ENCODE measurements at places on chromosomes 1 and 21.

- no peak for DNase-seq
These were observed 1075.0 kb downstream of the TTLL7 start for GRCh38 chr1:82923931-82924330.

DNA sequence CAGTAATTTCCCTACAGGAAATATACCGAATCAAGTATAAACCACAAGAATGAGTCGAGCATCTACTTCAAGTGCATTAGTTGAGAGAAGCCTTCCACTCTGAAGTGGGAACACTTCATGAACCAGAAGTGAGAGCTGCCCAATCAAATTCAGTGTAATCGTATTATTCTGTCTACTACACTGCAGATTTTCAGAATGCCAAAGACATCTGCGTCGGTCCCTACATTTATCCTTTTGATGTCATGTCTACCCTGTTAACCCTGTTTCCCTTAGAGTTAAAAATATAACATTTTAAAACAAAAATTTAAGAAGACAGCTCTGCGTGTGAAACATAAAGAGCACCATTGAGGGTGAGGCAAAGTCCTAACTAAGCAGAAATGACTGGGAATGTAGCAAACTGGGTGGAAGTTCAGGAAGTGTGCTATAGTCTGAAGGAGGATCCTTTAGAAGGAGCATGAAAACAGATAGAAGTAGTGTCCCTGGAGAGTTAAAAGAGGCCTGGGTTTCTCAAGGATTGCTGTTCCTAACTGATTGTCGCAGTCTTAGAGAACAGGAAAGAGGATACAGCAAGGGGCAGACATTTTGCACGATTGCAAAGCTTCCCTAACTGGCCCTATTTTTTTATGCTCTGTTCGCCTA lies 291.2 kb downstream of the PTPRC start:
- DNase-seq, result no peak

GRCh38 chr1:99327357-99327756 lies 63.1 kb downstream of the PLPPR4 start:
- no peak for DNase-seq

DNA sequence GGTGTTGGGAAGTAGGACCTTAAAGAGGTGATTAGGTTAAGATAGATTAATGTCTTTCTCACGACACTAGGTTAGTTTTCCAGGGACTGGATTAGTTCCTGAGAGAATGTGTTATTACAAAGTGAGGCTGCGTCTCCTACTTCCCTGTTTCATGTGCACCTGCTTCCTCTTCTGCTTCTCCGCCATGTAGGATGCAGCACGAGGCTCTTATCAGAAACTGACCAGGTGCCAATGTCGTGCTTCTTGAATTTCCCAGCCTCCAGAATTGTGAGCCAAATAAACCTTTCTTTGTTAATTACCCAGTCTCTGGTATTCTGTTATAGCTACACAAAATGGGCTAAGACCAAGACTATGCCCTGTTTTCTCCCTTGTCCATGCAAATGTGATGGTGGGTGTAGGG lies 152.2 kb upstream of the LMO4 start:
- no peak for DNase-seq

GRCh38 chr1:62213075-62213914 lies 18.6 kb downstream of the L1TD1 start:
- no peak for DNase-seq

GRCh38 chr1:206411321-206411720 lies 59.0 kb upstream of the IKBKE start:
- DNase-seq, result no peak

GRCh38 chr1:172427191-172427590 lies 6.7 kb downstream of the C1orf105 start:
- DNase-seq, result no peak

DNA sequence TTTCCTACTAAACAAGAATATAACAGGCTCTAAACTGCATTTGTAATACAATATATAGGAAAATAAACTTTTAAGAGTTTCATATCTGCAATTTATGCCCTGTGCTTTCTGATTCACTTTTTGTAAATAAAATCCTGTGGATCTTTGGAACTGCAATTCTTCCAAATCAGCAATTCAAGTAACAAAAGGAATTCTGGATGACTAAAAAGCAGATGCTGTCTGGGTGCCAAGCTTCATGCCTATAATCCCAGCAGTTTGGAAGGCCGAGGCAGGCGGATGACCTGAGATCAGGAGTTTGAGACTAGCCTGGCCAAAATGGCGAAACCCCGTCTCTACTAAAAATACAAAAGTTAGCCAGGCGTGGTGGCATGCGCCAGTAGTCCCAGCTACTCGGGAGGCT lies 6.3 kb downstream of the NME7 start:
- no peak for DNase-seq

GRCh38 chr1:175179837-175180590 lies 12.6 kb downstream of the KIAA0040 start:
- DNase-seq, result no peak

- DNase-seq, result no peak
These were observed 16.1 kb downstream of the EIF2B3 start for GRCh38 chr1:44970317-44970716.

DNA sequence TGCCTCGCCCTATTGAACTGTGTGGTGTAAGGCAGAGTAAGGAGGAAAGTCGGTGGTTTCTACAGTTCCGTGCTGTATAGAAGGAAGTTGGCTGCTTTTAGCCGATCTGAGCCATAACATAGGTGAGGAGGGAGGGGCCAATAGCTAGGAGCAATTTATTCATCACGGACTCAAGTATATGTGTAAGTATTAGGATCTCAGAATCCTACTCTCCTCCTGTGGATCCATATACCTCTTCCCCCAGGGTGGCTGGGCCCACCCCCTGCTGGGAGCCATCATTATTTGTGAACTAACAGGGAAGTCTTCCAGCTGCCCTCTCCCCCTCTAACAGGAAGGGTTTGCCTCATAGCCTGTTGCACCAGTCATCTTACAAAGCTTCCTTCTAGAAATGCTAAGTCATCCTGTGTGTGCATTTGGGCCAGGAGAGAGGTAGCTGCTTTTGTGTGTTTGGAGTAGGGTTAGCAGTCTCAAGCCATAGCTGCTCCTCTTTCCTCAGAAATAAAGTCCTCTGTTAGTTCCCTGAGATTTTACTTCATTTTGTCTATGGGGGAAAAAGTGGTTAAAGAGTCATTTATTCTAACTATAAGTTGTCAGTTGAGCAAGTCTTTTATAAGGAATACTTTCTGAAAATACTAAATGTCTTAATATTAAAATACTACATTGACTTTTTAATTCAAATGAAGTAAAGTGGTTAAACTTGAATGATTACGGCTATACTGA lies 14.9 kb upstream of the CENPS start:
- peak; percentile 65 for DNase-seq

- no peak for DNase-seq
These were observed 644.0 kb downstream of the AJAP1 start for GRCh38 chr1:5298376-5298775.

GRCh38 chr1:53276153-53276901 lies 38.0 kb upstream of the MAGOH start:
- no peak for DNase-seq

DNA sequence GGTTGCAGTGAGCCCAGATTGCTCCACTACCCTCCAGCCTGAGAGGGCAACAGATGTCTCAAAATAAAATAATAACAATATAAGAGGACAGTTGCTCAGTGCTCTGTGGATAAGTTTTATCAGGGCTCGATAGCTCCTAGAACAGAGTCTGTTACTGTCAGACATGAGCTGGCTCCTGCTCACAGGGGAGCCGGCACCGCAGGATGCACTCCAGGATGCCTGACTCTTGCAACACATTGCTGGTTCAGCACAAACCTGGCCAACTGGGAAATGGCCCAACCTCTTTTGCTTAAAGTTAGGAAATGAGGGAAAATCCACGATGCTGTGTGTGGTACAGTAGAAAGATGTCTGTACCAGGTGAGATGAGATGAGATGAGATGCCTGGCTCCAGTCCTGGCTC lies 5.8 kb upstream of the CTSE start:
- no peak for DNase-seq

GRCh38 chr1:22131875-22132486 lies 10.9 kb downstream of the WNT4 start:
- DNase-seq, result no peak

DNA sequence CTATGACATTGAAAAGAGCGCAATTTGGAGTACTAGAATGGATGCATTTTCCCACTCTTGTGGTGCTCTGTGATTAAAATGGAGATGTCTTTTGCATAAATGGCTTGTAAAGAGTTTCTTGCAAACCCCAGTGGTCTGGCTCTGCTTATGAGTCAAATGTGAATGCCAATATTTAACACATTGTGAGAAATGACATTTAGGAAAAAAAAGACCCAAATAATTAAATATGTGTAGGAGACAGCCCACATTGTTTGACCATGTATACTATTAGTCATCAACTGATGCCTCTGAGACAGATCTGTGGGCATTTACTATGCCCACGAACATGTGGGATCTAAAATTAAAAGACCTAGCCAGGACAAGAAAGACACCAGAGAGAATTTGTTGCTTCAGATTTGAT lies 22.2 kb upstream of the RUNX1 start:
- DNase-seq, result no peak

- no peak for DNase-seq
These were observed 28.2 kb upstream of the PRDX6 start for GRCh38 chr1:173448945-173449344.

GRCh38 chr1:208919371-208919770 lies 664.1 kb upstream of the CAMK1G start:
- no peak for DNase-seq

DNA sequence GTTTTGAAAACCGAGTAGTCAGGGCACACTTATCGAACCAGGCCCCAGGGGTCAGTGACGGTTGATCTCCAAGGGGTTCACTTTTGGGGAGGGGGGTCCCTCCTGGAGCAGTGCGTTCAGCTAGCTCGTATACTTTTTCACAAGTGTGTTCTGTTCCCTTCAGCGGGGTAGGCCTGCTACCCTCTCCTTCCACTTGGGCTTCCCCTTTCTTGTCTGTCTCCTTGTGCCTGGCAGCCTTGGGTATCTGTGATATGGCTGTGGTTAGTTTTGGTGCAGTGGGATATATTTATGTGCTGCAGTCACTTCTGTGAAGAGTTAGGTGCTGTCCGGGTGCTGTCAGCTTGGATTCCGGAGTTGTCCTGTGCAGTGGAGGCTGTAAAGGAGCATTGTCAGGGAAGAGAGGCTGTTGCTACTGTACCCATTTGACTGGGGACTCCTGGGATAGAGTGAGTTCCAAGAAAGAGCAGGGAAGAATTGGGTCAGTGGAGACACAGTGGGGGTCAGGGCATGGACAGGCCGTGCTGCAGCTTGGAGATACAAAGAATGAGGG lies 29.7 kb downstream of the ADARB1 start:
- DNase-seq, result no peak

DNA sequence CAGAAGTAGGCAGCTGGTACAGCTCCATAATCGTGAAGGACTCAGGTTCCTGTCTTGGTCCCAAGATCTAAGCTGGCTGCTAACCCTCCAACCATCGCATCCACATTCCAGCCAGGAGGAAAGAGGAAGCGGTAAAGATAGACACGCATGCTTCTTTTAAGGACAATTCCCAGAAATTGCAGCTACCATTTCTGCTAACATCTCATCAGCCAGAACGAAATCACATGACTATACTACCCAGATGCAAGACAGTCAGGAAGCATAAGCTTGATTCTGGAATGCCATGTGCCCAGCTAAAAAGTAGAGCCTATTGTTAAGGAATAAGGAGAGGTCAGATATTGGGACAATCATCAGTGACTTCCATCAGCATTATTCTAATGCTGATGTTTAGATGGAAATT lies 110.4 kb downstream of the EPHB2 start:
- DNase-seq, result no peak

DNA sequence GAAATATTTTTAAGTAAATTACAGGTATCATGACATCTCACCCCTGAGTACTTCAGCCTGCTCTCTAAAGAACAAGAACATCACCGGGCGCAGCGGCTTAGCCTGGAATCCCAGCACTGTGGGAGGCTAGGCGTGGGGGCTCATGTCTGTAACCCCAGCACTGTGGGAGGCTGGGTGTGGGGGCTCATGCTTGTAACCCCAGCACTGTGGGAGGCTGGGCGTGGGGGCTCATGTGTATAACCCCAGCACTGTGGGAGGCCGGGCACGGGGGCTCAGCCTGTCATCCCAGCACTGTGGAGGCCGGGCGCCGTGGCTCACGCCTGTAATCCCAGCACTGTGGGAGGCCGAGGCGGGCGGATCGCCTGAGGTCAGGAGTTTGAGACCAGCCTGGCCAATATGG lies 7.7 kb upstream of the CDK11B start:
- no peak for DNase-seq

DNA sequence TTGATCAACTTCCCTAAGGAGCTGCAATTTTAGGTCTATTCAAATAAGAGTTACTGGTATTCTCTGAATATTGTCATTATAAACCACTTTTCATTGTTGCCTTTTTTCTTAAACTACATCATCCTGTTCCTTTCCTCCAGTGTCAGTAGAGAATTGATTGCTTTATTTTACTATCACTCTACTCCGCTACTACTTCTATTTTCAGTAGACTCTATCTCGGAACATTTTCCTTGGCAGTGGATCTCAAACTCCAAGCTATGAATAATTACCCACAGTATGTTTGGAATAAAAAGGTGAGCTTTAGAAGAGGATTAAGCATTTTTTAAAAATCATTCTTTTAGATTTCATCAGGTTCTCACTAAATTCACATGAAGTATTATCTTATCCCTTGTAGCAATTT lies 224.9 kb downstream of the GREM2 start:
- no peak for DNase-seq

- no peak for DNase-seq
These were observed 12.2 kb downstream of the SPOCD1 start for GRCh38 chr1:31803610-31804009.

DNA sequence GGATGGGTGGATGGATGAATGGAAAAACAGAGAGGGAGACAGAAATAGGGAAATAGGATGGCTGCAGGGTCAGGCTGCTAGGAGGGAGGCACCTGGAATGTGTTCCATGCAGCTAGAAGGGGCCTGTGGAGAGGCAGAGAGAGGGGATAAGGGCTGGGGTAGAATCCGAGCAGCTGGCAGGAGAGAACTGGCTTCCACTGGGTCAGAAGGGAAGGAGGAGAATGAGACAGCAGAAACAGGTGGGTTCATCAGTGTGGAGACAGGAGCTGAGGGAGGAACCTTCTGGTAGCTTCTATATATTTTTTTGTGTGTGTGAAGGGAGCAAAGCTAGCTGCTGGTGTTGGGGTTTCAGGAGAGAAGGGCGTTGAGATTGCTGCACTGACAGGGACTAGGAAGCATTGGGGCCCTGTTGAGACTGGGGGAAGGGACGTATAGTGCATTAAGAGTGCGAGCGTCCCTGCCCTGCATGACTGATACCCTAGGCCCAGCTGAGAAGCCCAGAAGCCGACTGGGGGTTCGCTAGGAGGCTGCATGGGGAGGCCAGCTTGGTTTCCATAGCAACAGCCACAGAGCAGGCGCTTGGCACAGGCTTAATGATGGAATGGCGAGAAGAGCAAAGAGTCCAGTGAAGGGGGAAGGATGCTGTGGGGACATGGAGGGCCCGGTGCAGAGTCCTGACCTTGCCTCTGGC lies 14.8 kb upstream of the KIF21B start:
- no peak for DNase-seq
